Brain microvascular endothelial cell (primary cell): ENCODE measurements at places on chromosomes 13 and 19.
A peak's percentile ranks its signal among the peaks of the same experiment; 100 is the strongest.

GRCh38 chr13:35354285-35354684 is 122.2 kb downstream of the MAB21L1 start:
- no peak for DNase-seq

DNA sequence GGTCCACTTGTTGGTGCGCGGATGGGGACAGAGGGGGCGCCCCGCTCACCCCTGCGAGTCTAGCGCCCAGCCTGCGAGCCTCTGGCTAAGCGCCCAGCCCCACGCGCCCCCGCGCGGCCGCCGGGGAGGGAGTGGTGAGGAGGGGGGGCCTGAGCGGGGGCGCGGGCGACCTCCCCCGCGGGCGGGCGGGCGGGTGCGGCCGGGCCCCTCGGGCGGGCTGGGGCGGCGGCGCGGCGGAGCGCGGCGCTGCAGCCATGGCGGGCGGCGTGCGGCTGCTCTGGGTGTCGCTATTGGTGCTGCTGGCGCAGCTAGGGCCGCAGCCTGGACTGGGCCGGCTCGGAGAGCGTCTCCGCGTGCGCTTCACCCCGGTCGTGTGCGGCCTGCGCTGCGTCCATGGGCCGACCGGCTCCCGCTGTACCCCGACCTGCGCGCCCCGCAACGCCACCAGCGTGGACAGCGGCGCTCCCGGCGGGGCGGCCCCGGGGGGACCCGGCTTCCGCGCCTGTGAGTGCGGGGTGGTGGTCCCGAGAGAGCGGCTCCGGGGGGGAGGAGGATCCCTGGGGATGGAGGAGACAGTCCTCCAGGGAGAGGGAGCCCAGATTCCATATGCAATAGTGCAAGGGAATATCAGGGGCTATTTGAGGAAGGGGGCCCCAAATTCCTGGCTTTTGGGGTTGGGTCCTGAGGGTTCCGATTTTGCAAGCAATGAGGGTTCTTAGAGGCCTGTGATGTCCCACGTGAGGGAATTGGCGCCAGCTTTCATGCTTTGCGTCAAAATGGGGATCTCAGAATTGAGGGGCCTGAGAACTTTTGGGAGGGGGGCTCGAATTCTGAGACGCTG is at the start of gene LTBP4:
Gene LTBP4 (plus strand): TSS at position 236 of the 841 bp plus-strand sequence. CDS start 19 bp downstream, at position 255.
- no peak for DNase-seq

DNA sequence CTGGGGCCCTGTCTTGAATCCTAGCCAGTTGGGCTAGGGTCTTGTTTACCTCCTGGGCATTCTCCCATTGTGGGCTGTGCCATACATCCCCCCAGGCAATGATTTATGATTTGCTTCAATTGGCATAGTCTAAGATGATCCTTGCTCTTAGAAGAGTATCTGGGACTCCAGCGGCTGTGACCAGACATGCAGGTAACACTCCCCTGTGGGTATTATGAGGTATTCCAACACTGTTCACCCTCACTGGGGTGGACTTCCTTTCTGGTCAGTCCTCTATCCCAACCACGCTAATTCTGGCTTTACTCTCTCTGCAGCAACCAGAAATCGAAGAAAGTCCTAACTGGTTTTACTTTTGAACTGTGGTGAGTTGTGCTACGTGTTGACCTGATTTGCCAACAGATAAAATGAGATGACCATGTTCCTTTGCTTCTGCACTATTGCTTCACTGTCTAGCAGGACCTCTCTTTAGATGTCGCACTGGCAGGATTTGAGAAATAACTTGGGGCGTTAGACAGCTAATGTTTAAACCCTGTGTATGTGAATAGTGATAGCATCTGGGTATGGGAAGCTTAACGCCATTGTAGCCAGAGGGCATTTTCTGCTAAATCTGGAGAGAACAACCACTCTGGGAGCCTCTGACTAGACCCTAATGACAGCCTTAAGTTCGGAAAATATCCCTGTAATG is 6.7 kb upstream of the LRCH1 start:
- DNase-seq: no peak

GRCh38 chr13:107866941-107867623 is 348.3 kb downstream of the LIG4 start:
- no peak for DNase-seq

- peak; percentile 14 for DNase-seq
These were observed 2.4 kb downstream of the PPP1R13L start for GRCh38 chr19:45402298-45403061.

DNA sequence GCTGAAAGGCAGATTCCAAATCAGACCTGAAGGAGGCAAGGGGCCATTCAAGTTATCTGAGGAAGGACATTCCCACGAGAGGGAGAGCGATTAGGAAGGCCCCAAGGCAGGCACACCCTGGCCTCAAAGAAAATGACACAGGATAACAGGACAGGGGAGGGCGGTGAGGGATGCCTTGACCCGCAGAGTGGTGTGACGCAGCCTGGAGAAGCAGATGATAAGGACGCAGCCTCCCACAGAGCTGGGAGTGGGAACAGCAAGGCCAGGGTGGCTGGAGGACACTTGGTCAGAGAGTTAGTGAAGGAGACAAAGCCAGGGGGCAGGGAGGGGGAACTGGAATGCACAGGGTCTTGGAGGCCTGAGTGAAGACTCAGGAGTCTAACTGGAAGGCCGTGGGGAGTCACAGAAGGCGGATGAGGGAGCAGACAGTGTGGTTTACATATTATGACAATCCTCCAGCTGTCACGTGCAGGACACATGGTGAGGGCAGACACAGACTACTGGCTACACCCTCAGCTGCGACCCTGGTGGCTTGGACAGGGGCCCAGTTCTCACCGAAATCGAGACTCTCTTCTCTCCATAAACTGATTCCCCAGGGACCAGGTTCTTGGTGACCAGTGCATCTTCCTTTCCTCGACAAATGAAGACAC is 5.8 kb upstream of the DYRK1B start:
- no peak for DNase-seq

- no peak for DNase-seq
These were observed 30.9 kb upstream of the ZNF562 start for GRCh38 chr19:9705836-9706235.

DNA sequence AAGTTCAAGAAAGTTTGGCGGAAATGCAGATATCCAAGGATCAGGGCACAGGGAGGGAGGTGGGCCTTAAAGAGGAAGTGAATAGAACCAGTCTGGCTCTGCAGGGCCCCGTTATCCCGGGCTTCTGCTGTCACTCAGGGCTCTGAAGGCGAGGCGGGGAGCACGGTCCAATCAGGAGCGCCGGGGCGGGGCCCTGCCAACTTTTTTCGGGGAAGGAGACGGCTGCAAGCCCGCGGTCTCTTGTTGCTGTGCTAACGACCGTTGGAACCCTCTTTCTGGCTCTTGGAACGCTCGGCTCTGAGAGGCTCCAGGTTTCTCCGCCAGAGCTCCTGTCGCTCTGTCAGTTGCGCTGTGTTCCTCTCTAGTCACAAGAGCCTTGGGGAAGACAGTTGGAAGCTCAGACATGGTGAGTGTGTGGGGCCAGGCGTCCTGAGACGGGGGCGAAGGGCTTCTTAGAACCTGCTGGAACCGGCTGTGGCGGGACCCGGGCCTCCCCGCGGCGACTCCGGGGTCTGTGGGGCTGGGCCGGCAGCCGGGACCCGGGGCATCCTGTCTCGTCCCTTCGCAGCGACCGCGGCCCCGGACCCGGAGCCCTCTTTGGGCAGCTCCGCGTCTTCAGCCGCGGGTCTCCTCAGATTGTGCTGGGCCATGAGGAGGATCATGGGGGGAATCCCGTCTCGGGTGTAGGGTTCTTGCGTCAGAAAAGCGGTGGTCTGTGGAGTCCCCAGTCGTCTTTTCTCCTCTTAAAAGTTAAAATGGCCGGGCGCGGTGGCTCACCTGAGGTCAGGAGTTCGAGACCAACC is 27.7 kb downstream of the ZNF844 start:
- peak; percentile 84 for DNase-seq

GRCh38 chr19:7177926-7178325 is 108.4 kb downstream of the ZNF557 start:
- no peak for DNase-seq

DNA sequence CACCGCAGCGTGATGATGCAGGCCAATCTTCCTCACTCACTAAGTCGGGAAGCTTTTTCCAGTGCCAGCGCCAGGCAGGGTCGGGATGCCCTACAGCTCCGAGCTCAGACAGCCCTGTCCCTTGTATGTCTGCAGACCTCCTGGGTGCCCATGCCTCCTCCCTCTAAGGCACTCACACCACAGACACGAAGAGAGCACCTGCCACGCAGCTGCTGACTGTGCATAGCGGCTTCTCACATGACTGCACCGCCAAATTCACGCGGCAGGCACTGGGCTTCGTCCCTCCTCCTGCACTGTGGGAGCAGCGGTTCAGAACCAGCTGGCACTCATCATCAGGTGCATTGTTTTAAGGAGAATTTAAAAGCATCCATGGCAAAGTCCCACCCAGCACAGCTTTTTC is 88.1 kb downstream of the SLC7A1 start:
- no peak for DNase-seq

- no peak for DNase-seq
These were observed 29.0 kb upstream of the C13orf46 start for GRCh38 chr13:114002771-114003321.

GRCh38 chr13:31267126-31267784 is 67.5 kb downstream of the B3GLCT start:
- no peak for DNase-seq

DNA sequence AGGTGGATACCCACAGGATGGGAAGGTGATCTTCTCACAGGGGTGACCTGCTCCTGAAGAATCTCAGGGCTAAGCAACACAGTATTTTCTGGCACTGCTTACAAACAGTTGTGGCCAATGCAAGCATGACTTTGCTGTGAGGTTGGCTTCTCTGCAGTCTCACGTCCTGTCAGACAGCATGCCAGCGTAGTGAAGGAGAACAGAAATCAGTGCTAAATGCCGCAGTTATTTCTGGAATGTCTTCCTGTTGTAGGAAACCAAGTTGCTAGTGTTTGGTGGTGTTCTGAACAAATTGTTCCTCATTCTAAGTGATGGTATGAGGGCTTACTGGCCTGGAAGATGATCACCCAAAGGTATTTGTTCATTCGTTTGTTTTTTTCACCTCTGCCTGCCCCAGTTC is 320.1 kb downstream of the MTUS2 start:
- DNase-seq: no peak

GRCh38 chr13:46756977-46757376 is 40.0 kb downstream of the ESD start:
- DNase-seq: peak; percentile 80

GRCh38 chr19:16062789-16063188 is 13.5 kb upstream of the TPM4 start:
- DNase-seq: no peak

DNA sequence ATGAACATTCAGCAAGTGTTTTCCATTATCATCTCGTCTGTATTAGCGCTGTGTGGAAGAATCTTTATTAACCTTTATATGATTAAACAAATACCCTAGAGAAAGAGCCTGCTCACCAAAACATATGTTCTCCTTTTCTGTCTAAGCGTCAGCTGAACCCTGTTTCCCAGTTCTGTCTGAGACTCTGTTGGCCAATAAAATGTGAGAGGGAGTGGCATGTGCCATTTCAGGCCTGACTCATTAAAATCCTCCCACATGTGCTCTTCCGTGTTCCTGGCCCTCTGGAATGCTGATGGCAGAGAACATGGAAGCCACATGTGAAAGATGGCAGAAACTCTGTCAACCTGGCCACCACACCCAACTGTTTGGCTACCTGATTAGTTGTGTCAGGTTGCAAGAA is 181.9 kb upstream of the EDNRB start:
- no peak for DNase-seq

- DNase-seq: no peak
These were observed 426.7 kb downstream of the TBC1D4 start for GRCh38 chr13:75055296-75055695.

DNA sequence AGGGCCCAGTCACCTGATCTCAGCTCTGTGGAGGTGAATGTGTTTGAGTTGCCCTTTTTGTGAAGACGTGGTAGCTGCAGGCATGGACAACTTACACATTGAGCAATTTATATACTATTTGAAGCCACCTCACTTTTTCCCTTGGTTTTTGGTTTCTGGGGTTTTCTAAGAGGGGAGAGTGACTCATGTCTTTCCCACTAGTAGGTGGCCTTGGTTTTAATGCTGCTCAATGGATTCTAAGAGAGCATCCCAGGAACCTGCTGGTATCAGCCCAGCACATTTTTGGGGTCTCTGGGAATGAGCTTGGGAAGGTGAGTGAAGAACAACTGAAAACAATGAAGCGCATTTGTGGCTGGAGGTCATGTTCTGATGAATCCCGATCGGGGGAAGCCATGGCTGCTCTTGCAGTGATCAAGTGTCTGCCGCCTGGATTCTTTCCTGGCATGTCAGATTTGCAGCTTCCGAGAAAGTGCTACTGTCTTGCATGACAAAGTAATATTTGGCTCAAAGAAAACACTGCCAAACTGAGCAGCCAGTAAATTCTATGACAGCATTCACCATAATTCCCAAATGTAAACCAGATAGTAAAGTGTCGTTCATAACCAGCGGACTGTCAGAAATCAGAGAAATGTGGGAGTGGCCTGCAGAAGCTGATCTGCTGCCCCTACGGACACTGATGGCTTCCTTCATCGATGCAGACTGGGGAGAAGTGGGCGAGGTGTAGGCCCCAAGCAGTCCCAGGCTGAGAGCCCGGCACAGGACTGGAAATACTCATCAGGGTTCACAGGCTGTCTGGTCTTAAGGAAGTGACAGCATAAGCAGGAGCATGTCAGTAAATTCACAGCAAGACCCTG is 98.7 kb downstream of the COL4A2 start:
- DNase-seq: no peak

- peak; percentile 73 for DNase-seq
These were observed 4.1 kb downstream of the SWSAP1 start for GRCh38 chr19:11378319-11379189.

GRCh38 chr13:47901441-47901840 is 99.6 kb downstream of the SUCLA2 start:
- peak; percentile 86 for DNase-seq

GRCh38 chr19:2305452-2306280 is 2.3 kb downstream of the LINGO3 start:
- no peak for DNase-seq
